ENCODE measurements at places on chromosomes 6 and 20.

DNA sequence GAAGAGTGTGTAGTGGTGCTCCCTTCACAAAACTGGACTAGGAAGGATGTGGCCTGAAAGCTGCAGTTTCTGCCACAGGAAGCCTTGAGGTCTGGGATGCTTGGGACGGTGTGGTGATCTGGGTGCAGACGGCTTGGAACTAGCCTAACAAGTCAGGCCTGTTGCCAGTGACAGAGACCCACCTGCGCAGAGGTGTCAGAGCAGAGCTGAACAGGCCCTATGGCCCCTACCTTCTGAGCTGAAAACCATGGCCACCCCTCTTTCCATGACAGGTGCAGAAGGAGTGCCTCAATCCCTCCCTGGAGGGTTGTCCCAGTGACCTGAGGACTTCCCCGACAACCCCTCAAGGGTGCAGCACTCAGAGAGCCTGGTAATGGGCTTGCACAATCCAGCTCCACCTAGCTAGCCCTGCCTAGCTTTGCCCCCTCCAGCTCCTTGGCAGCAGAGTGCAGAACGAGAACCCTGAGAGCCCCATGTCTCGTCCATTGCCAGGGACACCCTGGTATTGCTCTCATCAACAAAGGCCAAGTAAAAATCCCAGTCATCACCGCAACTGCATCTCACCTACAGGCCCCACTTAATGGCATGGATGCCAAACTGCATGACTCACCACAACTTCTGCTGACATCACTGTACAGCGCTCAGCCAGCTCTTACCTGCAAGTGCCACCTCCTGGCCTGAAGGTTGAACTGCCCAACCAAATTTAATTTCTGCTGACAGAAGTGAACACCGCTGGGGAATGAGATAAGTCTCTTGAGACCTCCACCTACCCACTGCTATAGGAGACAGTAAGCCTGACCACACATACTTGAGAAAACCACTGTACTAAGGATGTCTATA is 563.1 kb downstream of the TFAP2A start:
- no peak for DNase-seq

DNA sequence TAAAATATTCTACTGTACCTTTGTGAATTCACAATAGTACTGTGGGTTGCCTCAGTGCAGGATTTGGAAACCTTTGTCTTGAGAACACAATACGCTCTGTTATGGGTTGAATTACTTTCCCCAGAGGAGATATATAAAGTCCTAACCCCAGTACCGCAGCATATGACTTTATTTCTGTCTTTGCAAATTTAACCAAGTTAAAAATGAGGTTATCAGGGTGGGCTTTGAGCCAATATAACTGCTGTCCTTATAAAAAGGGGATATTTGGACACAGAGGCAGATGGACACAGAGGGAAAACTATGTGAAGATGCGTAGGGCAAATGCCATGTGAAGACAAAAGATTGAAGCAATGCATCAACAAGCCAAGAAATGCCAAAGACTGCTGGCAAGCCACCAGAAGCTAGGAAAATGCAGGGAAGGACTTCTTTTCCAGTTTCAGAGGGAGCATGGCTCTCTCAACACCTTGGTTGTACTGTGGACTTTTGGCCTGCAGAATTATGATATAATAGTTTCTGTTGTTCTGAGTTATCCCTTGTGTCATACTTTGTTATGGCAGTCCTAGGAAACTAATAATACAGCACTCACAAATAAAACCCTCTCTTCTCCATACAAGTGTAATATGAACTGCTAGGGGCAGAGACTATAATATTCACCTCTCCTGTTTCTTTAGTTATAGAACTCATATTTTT is 292.6 kb upstream of the SPTLC3 start:
- DNase-seq: no peak

GRCh38 chr6:56366141-56366852 is 118.9 kb upstream of the COL21A1 start:
- DNase-seq: no peak

GRCh38 chr20:23125625-23126191 is 39.6 kb upstream of the CD93 start:
- DNase-seq: no peak

- no peak for DNase-seq
These were observed 27.4 kb downstream of the KCNQ5 start for GRCh38 chr6:72649032-72649984.

DNA sequence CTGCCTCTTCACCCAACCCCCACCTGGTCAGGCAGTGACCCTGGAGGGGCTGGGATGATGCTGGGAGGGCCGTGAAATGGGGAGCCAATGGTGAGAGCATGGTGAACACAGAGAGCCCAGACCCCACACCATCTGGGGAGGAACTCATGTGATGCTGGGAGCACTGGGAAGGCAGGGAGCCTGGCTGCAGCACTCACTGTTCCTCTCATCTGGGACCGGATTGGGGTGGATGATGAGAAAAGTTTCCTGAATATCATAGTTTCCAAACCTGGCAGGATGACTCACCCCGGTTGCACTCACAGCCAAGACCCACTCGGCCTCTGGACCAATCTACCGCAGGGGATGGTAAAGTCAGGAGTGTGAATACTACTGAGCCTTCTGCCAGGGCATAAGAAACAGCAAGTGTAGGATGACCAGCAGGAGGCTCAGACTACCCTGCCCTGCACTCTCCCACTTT is 21.8 kb downstream of the ULBP1 start:
- no peak for DNase-seq

DNA sequence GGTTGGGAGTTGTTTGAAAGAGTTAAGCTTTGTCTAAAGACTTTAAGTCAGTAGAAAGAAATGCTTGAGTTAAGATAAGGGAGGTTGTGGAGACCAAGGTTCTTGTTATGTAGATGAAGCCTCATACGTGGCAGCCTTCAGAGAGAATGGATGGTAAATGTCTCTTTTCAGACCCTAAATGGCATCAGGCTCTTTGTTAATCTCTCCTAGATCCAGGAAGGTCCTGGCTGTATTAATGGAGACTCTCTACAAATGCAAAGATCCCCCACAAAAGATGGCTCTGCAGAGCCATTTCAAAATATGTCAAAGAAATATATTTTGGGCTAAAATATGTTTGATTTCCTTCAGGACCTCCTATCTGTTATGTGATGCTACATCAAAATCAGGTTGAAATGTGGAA is 161.6 kb downstream of the ADAT2 start:
- no peak for DNase-seq

DNA sequence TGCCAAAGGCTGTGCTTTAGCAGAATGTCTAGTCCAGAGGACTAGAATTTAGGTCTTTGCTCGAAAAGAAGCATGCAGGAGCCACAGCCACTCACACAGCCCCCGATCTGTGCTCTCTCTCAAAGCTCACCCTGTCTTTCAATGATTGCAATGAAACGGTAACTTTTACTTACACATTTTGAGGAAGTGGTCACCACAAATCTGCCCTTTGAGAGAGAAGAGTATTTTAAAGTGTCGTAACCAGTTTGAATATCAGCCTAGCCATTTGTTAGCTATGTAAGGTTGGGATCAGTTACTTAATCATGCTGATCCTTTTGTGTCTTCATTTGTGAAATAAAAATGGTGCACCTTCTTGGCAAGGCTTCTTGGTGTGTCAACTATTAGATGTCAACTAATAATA is 209.0 kb downstream of the TFAP2A start:
- DNase-seq: no peak

DNA sequence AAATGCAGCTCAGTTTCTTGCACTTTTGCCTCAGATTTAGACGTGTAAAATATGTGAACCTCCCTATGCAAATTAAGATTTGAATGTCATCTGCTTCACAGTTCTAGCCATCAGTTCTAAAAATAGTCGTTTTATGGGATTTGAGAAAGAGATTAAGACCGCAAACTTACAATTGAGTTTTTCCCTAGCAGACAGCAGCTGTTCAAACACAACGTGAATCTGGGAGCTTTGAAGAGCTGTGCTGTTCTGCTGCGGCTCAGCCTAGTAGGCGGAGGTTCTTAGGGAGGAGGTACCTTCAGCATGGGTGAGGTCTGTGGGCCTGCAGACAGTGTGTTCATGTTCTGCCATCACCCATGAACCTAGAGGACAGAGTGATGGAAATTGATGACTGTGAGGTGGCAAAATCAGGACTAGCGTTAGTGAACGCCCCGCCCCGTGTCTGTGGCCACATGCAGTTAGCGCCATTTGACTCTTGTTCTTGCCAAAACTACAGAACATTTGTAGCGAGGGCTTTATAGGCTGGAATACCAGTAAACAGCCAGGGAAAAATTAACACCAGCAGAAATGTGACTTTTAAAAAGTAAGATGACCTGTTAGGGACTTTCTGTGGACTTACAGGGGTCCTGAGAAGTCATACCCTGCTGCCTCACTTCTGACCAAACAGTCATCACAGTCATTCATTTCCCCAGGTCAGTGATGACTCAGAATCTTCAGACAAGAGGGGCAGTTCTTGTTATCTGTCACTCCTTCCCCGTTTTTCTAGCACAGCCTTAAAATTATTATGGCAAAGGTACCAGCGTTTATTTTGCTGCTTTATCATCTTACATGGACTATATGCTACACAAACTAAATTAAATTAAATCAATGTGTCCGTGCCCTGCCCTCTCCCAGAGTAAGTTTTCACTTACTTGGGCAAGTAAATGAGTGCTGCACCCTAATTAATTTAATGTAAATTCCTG is 84.3 kb upstream of the TMEM181 start:
- DNase-seq: peak; percentile 97

GRCh38 chr20:46023999-46024398 is 5.0 kb upstream of the SLC12A5 start:
- no peak for DNase-seq

DNA sequence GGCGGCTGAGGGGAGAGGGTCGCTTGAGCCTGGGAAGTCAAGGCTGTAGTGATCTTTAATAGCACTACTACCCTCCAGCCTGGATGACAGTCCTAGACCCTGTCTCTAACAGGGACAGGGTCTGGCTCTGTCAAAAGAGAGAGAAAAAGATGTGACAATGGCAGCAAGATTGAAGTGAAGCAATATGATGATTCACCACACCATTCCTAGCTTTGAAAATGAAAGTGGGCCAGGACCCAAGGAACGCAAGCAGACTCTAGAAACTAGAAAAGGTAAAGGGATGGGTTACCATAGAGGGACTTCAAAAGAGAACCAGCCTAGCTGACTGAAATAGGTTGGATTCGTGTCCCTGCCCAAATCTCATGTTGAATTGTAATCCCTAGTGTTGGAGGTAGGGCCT is 426.9 kb downstream of the HTR1B start:
- no peak for DNase-seq

DNA sequence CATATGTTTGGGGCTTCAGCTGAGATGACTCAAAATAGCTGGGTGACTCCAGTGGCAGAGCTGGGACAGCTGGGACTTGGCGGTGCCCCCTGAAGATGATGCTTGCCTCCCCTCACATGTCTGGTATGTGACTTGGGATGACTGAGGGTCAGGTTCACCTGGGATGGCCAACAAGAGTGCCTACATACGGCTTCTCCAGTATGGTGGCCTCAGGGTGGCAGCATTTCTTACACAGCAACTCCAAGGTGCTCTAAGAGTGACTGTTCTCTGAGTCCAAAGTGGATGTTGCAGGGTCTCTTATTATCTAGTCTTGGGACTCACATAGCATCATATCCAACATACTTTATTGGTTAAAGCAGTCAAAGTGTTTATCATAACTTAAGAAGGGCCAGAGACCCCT is 87.8 kb upstream of the CENPW start:
- no peak for DNase-seq

- DNase-seq: no peak
These were observed 28.3 kb upstream of the FAM83C start for GRCh38 chr20:35320396-35321126.

DNA sequence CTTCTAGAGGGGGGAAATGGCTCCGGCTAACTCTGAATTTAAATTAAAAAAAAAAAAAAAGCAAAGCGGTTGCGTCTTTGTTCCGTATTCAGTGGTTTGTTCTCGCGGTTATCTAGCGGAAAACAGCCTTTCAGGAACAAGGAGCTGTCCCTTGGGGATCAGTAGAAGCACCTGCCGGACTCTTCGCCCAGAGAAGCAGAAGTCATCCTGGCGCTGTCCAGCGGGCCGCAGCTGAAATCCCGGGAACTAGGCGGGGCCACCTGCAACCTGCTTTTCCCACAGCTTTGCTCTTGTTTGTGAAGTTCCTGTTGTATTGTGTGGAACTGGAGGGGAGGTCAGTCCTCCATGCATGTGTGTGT is 43.9 kb upstream of the GJE1 start:
- DNase-seq: no peak

DNA sequence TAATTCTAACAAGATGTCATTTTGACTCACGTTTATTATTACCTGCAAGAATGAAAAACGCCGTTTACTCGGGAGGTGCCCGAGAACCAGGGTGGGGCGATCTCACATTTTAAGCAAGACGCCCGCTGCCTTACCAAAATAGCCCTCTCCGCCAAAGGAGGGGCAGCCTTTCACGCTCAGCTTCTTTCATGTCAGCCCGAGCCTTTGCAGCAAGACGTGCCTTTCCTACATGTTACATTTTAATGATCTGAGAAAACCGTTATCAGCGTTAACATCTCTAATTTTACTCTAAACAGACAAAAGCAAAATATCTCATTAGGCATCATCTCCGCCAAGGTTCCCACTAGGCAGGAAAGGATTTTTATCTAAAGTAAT is 2.0 kb downstream of the BACH2 start:
- no peak for DNase-seq

GRCh38 chr20:31824554-31825313 is 5.6 kb downstream of the MYLK2 start:
- no peak for DNase-seq

DNA sequence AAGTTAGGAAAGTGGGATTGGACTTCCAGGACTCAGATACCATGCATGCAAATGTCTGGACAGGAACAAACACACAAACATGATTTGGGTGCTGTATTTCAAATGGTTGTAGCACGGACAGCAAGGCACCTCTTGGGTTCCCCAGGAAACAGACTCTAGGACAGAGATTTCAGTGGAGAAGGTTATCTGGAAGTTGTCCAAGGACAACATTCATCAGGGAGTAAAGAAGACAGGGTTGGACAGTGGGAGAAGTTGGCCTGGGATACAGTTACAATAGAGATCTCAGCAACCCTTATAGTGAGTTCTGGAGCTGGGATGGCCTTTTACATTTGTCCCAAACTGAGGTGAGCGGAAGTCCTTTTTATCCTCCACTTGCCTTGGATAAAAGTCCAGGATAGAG is 19.8 kb upstream of the TINAG start:
- no peak for DNase-seq

GRCh38 chr6:147983581-147984366 is 358.9 kb upstream of the SASH1 start:
- DNase-seq: no peak

- DNase-seq: peak; percentile 88
These were observed 758.9 kb upstream of the MMS22L start for GRCh38 chr6:98041921-98042320.
